NCI-H1930 (cell line): ENCODE measurements at places on chromosomes 5 and 9.

DNA sequence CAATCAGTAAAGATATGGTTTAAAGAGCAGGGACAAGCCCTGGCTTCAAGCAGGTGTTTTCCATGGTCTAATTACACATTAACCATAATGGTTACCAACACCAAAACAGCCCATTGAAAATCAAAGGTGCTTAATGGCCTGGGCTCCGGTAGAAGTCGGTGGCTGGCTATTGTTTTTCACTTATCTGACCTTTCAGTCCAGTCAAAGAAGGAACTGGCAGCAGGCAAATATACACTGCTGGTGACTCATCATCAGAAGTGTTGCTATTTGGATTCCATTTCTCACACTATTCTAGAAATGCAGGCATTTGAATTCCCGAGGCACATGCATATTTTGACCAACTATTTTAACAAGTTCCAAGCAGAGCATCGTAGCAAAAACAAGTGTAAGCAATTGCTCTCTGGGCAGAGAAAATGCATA lies 26.3 kb upstream of the GABRP start:
- no peak for DNase-seq

- DNase-seq: no peak
These were observed 516.9 kb downstream of the CTNND2 start for GRCh38 chr5:11387382-11387781.

DNA sequence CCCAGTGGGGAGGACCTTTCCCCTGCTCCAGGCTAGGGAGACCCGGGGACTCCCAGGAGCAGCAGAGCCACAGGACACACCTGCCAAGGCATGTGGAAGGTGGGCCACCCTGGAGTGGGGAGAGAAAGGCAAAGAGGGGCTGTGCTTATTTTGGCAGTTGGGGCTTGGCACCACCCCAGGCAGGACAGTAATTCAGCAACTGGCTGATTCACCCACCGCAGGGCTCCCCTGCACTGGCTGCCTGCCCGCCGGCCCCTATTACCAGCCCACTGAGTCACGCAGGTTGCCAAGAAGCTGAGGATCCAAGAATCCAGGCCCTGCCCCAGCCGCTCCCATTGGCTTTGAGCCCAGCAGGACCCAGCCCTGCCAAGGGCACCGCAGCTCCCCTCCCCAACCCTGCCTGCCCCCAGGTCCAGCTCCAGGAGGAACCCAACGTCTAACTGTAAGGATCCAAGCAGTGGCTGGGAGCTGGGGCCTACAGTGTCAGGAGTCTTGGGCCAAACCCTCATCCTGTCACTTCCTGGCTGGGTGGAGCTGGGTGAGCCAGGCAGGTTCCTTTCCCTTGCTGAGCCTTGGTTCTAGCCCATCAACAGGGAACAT lies 14.2 kb upstream of the RALGDS start:
- DNase-seq: no peak

DNA sequence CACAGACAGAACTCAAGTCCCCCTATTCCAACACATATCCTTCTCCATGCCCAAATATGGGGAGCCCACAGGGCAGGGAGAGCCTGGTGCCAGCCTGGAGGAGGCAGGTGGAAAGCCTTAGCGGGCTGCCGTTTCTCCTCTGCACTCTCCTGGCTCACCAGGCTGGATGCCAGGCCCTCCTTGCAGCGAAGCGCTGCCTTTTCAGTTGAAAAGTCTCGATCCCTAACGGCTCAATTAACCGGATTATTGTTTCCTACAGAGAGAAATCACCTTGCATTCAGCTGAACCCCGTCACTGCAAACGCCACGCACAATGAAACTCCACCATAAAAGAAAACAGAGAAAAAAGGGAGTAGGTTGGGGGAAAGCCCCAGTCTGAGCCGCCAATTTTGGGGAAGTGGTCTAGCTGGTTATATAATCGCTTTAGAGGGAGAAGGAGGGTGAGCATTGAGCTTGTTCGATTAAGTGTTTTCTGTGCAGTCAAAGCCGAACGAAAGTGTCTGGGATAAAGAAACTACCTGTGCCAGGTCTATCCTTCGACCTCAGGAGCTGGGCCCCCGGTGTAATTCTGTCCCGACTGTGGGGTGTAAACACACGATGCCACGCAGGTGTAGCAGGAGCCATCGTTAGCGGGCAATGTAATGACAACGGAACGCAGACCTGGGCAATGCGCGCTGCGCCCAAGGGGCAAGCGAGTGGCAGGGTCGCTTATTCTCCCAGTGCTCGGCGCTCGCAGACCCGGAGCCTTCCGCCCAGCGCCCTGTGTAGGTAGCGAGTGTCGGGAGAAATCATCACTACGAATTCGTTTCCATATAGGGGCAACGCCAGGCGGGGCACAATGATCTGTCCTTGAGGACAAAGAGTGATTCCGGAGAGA lies 3.8 kb downstream of the BARHL1 start:
- no peak for DNase-seq

GRCh38 chr9:2417730-2418129 lies 203.9 kb upstream of the VLDLR start:
- no peak for DNase-seq

DNA sequence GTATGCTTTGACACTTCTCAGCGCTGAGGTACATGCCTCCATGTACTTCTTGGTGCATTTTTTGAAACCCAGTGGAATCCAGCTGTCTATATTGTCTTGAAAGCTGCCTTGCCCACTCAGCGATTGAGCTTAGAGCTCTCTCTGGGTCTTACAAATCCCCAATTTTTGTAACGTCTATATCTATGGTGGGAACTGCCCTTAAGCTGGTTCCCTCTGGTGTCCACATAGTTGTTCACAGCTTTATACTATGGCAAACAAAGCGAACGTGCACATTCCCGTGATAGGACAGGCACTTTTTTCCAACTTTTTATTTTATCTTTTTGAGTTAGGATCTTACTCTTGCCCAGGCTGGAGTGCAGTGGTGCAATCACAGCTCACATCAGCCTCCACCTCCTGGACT lies 20.9 kb downstream of the CDHR2 start:
- no peak for DNase-seq
